GDM1 (cell line): ENCODE measurements at places on chromosomes 3 and 15.
A peak's percentile ranks its signal among the peaks of the same experiment; 100 is the strongest.

- DNase-seq: no peak
Measured at GRCh38 chr3:16842272-16843270, 42.2 kb upstream of the PLCL2 start.

GRCh38 chr3:138600100-138600745 lies 6.2 kb upstream of the CEP70 start:
- DNase-seq: no peak

DNA sequence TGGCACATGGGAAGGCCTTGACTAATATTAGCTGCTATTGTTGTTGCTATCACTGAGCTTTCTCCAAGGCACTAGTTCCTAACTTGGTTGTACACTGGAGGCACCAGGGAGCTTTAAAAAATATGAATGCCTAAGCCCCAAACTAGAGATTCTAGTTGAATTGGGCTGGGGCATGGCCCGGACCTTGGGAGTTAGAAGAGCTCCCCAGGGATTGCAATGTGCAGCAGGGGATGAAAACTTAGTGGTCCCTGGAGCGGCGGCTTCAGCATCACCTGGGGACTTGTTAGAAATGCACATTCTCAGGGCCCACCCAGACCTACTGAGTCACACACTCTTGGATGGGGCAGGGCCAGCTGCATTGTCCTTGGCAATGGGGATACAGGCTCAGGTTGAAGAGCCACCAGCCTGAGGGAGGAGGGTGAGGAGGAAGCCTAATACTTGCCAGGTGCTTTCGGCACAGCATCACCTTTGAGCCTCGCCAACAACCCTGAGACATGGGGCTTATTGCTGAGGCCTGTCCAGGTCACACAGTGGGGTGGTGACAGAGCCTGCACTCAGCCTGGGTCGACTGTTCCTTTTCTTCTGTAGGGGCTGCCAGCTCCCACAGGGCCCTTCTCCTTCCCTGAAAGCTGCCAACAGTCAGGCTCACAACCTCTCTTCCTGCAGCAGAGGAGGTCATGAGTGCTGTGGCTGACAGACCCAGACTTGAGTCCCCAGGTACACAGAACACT lies 84.5 kb downstream of the ATP2B2 start:
- DNase-seq: no peak

DNA sequence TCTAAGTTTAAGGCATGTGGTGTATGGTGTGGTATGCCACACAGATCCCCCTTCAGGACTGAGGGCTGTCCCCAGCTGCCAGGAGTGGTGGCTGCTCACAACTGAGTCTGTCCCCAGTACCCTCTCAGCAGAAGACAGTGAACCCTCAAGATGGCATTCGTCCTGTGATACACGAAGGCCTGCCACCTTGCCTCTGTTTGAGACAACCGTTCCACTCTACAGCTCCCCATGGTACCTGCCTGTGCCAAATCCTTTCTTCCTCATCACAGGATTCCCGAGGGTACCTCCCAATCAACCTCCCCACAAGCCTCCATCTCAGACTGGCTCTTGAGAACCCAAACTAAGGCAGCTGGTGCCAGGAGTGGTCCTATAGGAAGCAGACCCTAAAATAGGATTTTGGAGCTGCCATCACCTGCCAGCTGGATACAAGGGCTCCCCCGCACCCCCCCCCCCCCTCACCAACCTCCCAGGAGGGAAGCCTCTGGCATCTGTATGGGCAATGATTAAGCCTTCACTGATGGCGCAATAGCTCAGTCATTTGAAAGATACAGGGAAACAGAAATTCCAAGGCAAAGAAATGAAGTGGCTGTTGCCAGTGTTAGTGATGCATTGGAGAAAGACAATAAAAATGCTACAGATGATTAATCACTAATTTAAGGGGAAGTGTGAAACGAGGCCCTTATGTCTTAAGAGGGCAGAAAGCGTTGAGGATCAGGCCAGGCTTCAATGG lies 230.0 kb upstream of the LYSMD4 start:
- no peak for DNase-seq

DNA sequence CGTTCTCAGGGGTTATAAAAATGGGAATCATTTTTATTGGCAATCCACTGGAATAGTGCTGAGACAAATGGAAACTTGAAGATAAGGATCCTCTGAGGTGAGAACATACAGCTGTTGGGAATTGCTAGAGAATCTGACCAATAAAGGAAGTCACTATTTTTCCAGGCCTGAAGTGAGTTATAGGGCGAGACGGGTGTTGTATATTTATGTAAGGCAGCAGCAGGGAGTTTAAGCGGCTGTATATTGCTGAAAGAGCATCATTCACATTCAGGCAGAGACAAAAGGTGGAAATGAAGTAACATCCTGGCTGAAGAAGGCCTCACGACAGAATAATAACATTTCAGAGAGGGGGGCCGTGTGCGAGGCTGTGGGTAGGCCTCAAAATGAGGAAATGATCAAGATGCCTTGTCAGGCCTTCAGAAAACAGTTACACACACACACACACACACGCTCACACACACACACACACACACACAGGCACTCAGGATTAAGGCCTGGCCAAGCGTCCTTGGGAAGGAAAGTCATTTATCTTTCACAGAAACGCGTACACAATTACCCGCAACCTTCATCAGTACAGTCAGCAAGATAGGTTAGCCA lies 964.9 kb upstream of the NR2F2 start:
- no peak for DNase-seq

- no peak for DNase-seq
Measured at GRCh38 chr3:129211345-129211744, 27.6 kb upstream of the CNBP start.

- no peak for DNase-seq
Measured at GRCh38 chr15:35060591-35060990, 24.5 kb downstream of the NANOGP8 start.

- DNase-seq: no peak
Measured at GRCh38 chr15:75680007-75680789, 32.5 kb downstream of the CSPG4 start.

DNA sequence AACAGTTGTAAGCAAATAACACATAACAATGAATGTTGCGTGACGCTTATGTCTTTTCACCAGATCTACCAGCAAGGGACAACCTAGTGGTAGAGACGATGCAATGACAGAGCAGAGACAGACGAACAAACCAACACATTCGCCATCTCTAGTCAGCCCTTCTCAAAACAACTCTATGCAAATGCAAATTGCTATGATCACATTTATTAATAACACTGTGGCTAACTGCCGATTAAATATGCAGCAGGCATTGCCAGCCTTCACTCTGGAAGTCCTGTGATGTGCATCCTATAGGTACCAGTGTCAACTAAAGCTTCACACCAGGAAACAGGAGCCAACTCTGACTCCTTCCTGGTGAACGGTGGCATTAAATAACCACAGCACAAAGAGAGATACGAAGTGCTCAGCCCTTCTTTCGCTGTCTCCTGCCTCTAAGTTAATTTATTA lies 94.2 kb downstream of the FOXP1 start:
- DNase-seq: no peak

- DNase-seq: no peak
Measured at GRCh38 chr3:157232141-157232540, 72.2 kb upstream of the CCNL1 start.

- DNase-seq: no peak
Measured at GRCh38 chr3:11582191-11582968, 61.3 kb downstream of the VGLL4 start.

- no peak for DNase-seq
Measured at GRCh38 chr3:189458528-189458927, 172.7 kb upstream of the TP63 start.

DNA sequence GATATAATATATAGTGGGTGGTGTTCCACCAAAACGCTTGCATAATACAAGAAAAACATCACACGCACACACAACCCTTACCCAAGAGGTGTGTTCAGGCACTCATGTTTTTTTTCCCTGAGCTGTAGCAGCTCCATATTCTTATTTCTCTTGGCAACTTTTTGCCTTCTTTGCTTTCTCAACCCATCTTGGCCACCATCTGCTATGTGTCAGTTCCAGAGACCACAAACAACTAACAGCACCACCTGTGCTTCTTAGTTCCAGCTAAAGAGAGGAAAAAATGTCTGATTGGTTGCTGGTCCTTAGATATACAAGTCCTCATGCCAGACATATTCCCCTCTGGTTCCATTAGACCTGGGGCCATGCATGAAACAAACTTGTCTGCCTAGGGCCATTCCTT lies 11.9 kb downstream of the ACTC1 start:
- DNase-seq: no peak

- no peak for DNase-seq
Measured at GRCh38 chr3:102265720-102266119, 169.1 kb upstream of the ZPLD1 start.

DNA sequence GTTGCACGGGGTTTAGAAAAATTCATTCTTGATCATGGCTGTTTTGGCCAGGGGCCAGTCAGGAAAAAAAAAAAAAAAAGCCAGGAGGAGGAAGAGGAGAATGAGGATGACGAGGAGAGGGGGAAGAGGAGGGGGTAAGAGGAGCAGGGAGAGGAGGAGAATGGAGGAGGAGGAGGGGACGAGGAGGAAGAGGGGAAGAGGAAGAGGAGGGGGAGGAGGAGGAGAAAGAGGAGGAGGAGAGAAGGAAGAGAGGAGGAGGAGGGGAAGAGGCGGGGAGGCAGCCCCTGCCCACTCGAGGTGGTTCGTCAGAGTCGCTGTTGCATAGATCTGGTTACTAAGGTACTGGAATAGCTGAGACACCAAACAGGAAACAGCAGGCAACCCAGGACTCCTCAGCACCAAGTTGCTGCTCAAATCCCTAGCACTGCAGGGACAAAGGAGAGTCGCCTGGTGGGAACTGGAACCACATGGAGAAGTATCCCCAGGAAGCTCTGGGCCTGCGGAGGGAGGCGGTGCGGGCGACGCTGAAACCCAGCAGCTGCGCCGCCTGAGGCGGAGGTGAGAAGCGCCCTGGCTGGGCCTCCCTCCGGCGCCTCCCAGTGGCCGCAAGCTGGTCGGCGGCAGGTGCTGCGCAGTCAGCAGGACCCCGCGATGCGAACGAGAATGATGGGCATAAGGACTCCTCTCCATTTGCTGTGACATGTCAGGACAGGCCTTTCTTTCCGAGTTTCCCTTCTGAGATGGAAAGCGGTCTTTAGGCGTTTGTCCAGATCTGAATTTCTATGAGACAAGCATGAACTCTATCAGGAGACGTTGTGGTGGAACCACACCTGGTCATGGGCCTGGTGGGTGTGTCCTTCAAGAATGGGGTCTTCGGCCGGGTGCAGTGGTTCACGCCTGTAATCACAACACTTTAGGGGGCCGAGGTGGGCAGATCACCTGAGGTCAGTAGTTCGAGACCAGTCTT lies 17.5 kb downstream of the FAM240A start:
- DNase-seq: peak; percentile 75

- peak; percentile 24 for DNase-seq
Measured at GRCh38 chr15:70269991-70270751, 172.5 kb upstream of the TLE3 start.

DNA sequence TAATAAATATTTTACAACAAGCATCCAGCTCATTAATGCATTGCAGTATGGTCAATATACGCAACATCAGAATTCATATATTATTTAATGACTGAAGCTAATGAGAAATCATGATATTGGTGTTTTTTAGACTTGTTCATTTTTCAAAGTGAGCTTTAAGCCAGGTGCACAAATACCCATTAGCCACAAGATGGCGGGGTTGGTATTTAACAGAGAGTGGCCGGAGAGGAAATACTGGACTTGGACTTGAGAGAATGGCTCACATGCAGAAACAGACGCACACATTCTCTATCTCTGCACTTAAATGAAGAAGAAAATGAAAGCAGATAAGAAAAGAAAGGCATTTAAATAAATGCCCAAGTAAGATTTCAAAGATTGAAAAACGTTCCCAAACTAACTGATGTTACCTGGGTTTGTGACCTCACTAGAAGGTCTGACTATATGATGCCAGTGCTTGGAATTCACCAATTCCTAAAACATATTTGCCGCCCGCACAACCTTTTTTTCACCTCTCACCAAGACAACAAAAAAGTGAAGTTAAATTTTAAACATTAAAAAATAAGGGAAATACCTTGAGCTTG lies 21.2 kb upstream of the CRBN start:
- peak; percentile 33 for DNase-seq

GRCh38 chr3:128339491-128340012 lies 127.1 kb downstream of the DNAJB8 start:
- no peak for DNase-seq
